ENCODE measurements at places on chromosomes 5 and 9.

DNA sequence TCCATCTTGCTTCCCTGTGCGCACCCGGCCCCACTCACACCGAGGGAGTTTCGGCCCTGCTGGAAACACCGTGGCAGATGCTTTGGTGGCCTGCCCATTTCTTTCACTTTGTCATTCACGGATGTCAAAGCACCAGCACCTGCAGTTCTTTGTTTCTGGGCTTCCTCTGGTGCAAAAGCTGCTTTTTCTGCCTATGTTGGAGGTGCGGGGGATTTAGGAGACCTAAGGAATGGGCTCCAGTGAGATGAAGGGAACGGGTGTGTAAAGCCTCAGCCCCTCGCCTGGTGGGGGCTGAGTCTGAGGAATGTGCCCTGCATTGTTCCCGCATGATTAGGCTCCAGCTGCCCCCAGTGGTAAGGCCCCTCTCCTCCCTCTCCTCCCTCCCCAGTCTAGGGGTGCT is 62.3 kb downstream of the THBS4 start:
- H3K36me3 ChIP-seq, result no peaks in the 10 kb centered on the region
- H3K4me1 ChIP-seq, result no peaks in the 10 kb centered on the region
- no peak overlapping the region for H3K27ac ChIP-seq
- no peaks in the 10 kb centered on the region for H3K27me3 ChIP-seq
- H3K4me3 ChIP-seq, result no peak overlapping the region

DNA sequence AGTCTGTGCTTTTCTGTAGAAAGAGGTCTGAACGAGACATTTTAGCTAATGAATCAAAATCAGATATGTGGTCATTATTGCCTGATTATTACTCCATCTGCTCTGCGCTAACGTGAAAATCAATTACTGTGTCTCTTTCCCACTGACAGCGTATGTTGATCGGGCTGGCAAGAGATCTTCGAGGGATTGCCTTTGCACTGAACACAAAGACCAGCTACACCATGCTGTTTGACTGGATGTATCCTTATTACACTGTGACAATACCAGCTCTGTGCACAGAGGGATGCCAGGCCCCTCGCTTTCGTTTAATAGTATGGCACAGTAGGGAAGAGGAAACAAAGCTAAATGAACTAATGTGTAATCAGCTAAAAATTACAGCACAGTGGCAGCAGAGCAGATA is 103.7 kb upstream of the TLX3 start:
- H3K4me3 ChIP-seq, result no peak overlapping the region
- no peaks in the 10 kb centered on the region for H3K27me3 ChIP-seq
- no peaks in the 10 kb centered on the region for H3K4me1 ChIP-seq
- DNase-seq, result no peak
- no peak overlapping the region for H3K27ac ChIP-seq

- H3K27ac ChIP-seq, result no peak overlapping the region
- H3K27me3 ChIP-seq, result no peaks in the 10 kb centered on the region
Observed at GRCh38 chr9:68996462-68996861, 17.5 kb downstream of the PRKACG start.

- H3K27me3 ChIP-seq, result no peaks in the 10 kb centered on the region
- H3K27ac ChIP-seq, result peak overlapping the region; percentile 100
- H3K4me3 ChIP-seq, result peak overlapping the region; percentile 93
Observed at GRCh38 chr5:131794586-131794985, 2.2 kb downstream of the FNIP1 start.

DNA sequence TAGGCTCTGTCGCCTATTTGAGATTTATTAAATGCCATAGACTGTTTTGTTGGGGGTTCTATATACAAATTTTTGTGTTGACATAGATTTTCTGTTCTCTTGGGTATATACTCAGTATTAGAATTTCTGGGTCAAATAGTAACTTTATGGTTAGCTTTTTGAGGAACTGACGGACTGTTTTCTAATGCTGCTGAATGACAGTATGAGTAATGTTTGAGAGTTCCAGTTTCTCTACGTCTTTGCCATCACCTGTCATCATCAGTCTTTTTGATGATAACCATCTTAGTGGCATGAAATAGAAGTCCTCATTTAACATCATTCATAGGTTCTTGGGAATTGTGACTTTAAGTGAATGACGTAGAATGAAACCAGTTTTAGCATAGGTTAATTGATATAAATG is 60.1 kb downstream of the CCDC171 start:
- no peak for DNase-seq
- H3K4me3 ChIP-seq, result no peak overlapping the region
- H3K27me3 ChIP-seq, result no peaks in the 10 kb centered on the region
- no peaks in the 10 kb centered on the region for H3K36me3 ChIP-seq

GRCh38 chr5:122077366-122078115 is 518 bp downstream of the LOX start:
- peaks cover 4% of the 10 kb centered on the region for H3K4me1 ChIP-seq
- peak overlapping the region; percentile 17 for H3K27ac ChIP-seq
- H3K36me3 ChIP-seq, result no peaks in the 10 kb centered on the region
- H3K27me3 ChIP-seq, result peaks cover 37% of the 10 kb centered on the region

DNA sequence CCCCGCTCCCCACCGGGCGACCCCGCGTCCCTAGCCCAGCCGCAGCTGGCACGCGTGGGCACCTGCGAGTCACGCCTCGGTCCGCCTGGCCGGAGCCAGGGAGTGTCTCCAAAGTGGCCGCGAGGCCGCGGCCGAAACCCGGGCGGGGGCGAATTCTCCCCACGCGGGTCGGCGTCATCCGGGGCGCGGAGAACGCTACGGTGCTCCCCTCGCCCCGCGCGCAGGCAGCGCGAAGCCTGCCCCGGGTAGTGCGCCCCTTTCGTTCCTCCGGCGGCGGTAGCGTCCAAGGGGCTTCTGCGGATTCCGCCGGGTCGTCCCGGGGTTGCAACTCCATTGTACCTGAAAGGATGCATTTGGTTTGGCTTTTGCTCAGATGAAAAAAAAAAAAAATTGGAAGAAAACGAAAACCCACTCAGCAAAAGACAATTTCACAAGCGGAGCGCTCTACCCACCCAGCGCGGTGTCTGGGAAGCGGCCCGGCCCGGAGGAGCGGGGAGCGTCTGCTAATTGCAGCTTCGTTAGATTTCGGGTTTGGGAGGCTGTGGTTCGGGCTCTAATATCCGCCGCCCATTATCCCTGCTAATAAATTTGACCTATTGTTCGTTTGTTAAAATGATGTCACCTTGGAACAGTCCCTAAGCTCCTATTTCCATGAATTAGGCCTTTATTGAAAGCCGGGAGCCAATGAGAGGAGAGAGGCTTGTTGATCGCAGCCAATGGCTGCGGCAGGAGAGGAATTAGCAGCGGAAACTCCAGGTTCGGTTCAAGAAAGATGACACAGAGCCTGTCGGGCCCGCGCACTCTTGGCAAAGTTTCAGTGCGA is at the start of gene TLX3:
Gene TLX3 (plus strand): TSS at position 796 of the 823 bp plus-strand sequence. CDS start 118 bp downstream, outside the sequence.
- no peaks in the 10 kb centered on the region for H3K36me3 ChIP-seq
- H3K4me3 ChIP-seq, result peak within 1 kb of the TSS; percentile 25
- no peak within 1 kb of the TSS for H3K27ac ChIP-seq

Measured in psoas muscle (tissue), 8 donors.